Endothelial cell of umbilical vein (primary cell): ENCODE measurements at places on chromosomes 1 and 21. TPM values are rescaled to one million over a fixed set of nuclear protein-coding genes. Genes with fewer than 3 reads are reported as not detected.

GRCh38 chr1:18539171-18539570 is 58.4 kb downstream of the KLHDC7A start:
- H3K27ac ChIP-seq = no peak overlapping the region
- H3K4me1 ChIP-seq = no peaks in the 10 kb centered on the region
- H3K36me3 ChIP-seq = no peaks in the 10 kb centered on the region
- no peaks in the 10 kb centered on the region for H3K27me3 ChIP-seq

GRCh38 chr1:29736582-29737188 is 500.4 kb downstream of the PTPRU start:
- H3K4me3 ChIP-seq = no peak overlapping the region
- no peaks in the 10 kb centered on the region for H3K36me3 ChIP-seq
- H3K27ac ChIP-seq = no peak overlapping the region
- H3K4me1 ChIP-seq = no peaks in the 10 kb centered on the region
- DNase-seq = peak; percentile 31

DNA sequence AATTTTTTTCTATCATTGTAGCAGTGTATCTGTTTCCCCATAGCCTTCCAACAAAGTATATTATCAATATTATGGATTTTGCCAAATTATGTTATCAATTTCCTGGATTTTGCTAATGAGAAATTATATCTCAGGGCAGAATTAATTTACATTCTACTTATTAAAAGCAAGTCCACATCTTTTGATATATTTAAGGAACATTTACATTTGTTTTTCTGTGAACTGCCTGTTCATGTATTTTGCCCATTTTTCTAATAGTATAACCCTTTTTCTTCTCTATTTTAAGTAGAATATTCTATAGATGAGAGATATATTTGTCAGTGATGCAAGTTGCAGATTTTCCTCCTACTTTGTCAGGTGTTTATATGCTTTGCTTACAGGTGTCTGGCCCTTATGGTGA is 24.4 kb downstream of the C1orf87 start:
- H3K36me3 ChIP-seq = no peaks in the 10 kb centered on the region
- no peak for DNase-seq
- no peak overlapping the region for H3K4me3 ChIP-seq
- no peak overlapping the region for H3K27ac ChIP-seq
- H3K4me1 ChIP-seq = no peaks in the 10 kb centered on the region

DNA sequence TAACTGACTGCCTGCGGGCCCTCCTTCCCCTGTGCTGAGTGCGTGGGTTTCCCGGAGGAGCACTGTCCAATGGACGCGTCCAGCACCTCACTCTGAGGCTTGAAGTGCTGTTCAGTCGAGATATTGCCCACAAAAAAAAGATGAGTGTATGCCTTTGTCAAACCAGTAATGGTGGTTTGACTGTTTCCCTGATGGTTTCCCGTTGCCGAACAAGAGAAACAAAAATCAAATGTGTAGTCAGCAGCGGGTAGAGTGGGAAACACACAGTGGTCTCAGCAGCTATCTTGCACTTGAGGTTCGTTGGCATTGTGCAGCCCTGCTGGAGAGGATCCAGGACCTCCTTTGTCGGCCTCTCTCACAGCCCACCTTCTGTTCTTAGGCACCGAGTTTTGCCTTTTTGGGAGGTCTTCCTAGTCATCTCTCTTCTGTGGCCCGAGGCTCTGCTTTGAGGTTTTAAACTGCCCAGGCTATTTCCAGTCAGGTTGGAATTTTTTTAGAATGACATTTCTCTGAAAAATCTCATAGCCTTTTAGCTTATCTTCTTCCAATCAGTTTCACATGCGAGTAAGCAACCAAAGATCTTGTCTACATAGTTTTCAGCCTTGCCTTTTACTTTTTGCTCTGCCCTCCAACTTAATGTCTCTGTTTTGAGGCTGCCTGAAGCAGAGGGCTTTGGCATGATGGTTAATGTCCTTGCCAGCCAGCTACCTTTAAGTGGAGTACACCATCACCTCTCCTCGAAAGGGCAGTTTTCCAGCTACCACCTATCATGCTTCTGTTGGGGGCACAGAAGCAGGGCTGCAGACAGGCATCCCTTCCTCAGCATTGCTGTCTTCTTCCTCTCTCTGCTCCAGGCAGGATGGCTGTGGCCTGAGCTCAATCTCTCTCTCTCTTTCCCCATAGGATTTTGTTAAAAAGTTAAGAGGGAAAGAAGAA is 132.3 kb downstream of the URB2 start:
- no peaks in the 10 kb centered on the region for H3K36me3 ChIP-seq
- H3K4me3 ChIP-seq = no peak overlapping the region
- H3K4me1 ChIP-seq = no peaks in the 10 kb centered on the region
- DNase-seq = no peak

DNA sequence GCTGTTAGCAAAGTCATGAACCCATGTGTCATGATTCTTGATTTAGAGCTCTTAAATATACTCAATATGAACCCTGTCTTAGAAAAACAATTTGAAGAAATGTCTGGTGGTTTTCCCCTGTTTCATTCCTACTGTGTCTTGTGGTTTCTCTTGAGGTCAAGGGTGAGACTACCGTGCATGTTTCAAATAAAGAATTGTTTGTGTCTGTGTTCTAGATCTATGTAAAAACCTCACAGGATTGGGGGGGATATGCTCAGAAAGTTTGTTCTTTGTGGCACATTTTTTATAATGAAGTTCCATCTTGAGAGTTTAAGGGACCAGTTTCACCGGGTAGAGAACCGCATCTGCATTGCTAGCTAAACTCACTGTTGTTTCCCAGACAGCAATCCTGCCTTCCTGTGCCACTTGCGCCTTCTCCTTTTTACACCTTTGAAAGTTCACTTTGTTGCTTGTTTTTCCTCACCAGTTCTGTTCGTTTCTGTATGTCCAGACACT is 30.9 kb upstream of the CACYBP start:
- H3K4me3 ChIP-seq = no peak overlapping the region
- H3K27me3 ChIP-seq = no peaks in the 10 kb centered on the region
- H3K27ac ChIP-seq = peak overlapping the region; percentile 56
- H3K36me3 ChIP-seq = no peaks in the 10 kb centered on the region
- DNase-seq = peak; percentile 85

DNA sequence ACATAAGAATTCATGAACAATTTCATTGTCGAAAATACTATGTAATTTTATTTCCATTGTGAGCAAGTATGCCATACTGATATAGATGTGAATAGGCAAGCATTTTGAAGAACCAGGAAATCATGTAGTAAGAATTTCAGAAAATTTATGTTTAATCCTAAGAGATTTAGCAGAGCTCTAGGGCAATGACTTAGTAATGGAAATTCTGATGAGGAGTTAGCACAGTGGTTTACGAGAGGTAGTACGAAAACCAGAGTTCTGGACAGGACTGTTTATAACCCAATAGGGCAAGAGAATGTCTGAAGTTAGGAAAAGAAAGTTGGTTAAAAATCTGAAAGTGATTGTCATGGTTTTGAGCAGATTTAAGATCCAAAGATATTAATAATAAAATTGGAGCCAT is 439.6 kb upstream of the DEPDC1 start:
- no peak overlapping the region for H3K27ac ChIP-seq
- no peaks in the 10 kb centered on the region for H3K4me1 ChIP-seq
- no peaks in the 10 kb centered on the region for H3K36me3 ChIP-seq
- H3K4me3 ChIP-seq = no peak overlapping the region
- H3K27me3 ChIP-seq = no peaks in the 10 kb centered on the region
- DNase-seq = no peak

DNA sequence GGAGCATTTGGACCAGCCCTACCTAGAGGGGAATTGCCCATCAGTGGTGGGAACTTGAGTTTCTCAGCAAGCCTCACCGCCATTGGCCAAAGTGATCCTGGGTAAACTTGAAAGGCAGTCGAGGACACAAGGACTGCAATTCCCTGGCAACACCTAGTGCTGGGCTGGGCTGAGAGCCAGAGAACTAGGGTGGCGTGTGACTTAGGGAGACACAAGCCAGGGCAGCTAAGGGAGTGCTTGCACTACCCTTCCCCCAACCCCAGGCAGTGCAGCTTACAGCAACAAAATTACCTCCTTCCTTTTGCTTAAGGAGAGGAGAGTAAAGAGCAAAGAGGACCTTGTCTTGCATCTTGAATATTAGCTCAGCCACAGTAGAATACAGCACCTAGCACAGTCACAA is 176.9 kb upstream of the PRMT6 start:
- no peaks in the 10 kb centered on the region for H3K27me3 ChIP-seq
- H3K36me3 ChIP-seq = no peaks in the 10 kb centered on the region
- no peak overlapping the region for H3K4me3 ChIP-seq
- no peak for DNase-seq
- no peak overlapping the region for H3K27ac ChIP-seq

DNA sequence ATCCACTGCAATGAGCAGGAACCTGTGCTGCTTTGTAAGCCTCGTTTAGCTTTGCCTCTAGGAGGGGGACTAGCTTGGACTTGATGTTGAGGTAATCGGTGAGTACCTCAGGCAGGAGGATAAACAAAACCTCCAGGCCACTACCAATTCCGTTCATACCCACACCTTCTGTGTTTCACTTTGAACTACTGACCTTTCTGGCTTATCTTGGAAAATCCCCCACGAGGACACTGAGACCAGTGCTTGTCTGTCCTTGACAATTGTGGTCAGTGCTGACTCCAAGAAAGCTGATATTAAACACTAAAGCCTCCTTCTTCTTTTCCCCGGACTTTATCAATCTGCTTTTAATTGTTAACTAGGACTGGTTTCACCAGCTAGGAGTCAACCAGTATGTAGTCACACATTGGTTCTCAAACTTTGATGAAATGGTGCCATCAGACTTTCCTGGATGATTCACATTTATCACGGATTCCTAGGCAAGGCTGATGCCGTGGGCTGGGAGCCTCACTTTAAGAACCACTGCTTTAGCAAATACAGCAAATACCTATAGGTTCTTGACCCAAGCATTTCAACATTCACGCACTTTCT is 52.7 kb downstream of the TGFB2 start:
- no peak overlapping the region for H3K27ac ChIP-seq
- H3K27me3 ChIP-seq = no peaks in the 10 kb centered on the region
- no peaks in the 10 kb centered on the region for H3K36me3 ChIP-seq
- no peak overlapping the region for H3K4me3 ChIP-seq

GRCh38 chr1:67831850-67832513 is 1.3 kb downstream of the GNG12 start:
- peak; percentile 81 for DNase-seq
- peak overlapping the region; percentile 90 for H3K27ac ChIP-seq
- H3K4me3 ChIP-seq = peak overlapping the region; percentile 55
- H3K36me3 ChIP-seq = peaks cover 4% of the 10 kb centered on the region

- no peak for DNase-seq
- no peak overlapping the region for H3K27ac ChIP-seq
- H3K27me3 ChIP-seq = no peaks in the 10 kb centered on the region
- H3K4me3 ChIP-seq = no peak overlapping the region
These were observed 123.7 kb upstream of the PROX1 start for GRCh38 chr1:213864091-213864490.

Gene IVL
- total RNA-seq = not detected in 2 replicates

Gene SPATA46
- total RNA-seq = not detected in 2 replicates

Gene PRSS38
- not detected in 2 replicates for total RNA-seq
